ENCODE measurements at places on chromosomes 13 and 19. TPM values are rescaled to one million over a fixed set of nuclear protein-coding genes. Genes with fewer than 3 reads are reported as not detected.

- DNase-seq = no peak
Observed at GRCh38 chr19:58356766-58357480, 3.6 kb upstream of the A1BG start.

- DNase-seq = no peak
Observed at GRCh38 chr19:2495130-2495641, 19.3 kb downstream of the GADD45B start.

- no peak for DNase-seq
Observed at GRCh38 chr13:81116461-81117282, 775.7 kb upstream of the SPRY2 start.

- DNase-seq = no peak
Observed at GRCh38 chr13:25927363-25927762, 124.5 kb downstream of the SHISA2 start.

DNA sequence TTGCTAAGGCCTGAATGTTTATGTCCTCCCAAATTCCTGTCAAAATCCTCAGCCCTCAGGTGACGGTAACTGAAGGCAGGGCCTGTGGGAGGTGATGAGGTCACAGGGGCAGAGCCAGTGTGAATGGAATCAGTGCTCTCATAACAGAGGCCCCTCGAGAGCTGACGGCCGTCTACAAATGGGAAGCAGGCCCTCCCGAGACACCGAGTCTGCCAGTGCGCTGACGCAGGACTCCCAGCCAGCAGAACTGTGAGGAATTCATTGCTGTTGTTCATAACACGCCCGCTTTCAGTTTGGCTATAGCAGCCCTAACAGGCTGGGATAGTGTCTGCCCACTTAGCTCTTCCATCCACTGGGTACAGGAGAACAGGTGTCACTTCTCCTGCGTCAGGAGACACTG lies 41.2 kb downstream of the CARS2 start:
- DNase-seq = no peak

GRCh38 chr13:44676534-44676933 lies 100.4 kb upstream of the TSC22D1 start:
- DNase-seq = no peak

DNA sequence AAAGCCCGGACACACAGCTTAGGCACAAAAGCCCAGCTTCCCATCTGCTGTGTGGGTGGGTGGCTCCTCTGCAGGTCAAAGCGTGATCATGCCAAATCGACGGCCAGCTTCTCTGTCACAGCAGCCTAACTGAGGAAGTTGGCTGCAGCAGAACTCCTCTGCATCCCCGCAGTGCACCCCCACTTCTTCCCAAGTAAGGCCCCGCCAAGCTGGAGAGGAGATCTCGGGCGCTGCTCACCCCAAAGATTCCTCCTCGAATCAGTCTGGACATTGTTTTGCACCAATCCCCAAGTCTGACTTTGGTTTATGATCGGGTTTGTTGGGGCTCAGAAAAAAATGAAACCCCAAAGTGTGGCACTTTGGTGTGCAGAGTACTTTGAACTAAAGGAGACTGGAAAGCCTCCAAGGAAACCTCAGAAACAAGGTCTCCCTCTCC lies 19.7 kb upstream of the CPB2 start:
- no peak for DNase-seq

GRCh38 chr19:36771261-36772231 lies 1.1 kb downstream of the ZNF850 start:
- peak; percentile 68 for DNase-seq

SIGLEC12 gene
- not detected for total RNA-seq

DNA sequence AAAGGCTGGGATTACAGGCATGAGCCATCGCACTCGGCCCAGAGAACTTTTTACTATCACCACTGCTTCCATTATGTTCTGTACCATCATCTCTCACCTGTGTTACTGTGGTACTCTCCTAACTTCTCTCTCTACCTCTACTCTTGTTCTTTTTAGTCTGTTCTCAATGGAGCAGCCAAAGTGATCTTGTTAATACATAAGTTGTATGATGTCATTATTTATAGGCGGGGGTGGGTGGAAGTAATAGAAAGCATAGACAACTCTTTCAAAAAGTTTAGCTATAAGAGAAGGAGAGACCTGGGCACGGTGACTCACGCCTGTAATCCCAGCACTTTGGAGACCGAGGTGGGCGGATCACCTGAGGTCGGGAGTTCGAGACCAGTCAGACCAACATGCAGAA lies 3.0 kb downstream of the ZNF570 start:
- no peak for DNase-seq

NLRP5 gene
- total RNA-seq = not detected

C19orf73 gene
- 0.45 TPM for total RNA-seq

ATP11A gene
- total RNA-seq = 18.6 TPM

SOX1 gene
- total RNA-seq = not detected

- DNase-seq = no peak
Observed at GRCh38 chr13:59653916-59654315, 509.8 kb downstream of the DIAPH3 start.

DNA sequence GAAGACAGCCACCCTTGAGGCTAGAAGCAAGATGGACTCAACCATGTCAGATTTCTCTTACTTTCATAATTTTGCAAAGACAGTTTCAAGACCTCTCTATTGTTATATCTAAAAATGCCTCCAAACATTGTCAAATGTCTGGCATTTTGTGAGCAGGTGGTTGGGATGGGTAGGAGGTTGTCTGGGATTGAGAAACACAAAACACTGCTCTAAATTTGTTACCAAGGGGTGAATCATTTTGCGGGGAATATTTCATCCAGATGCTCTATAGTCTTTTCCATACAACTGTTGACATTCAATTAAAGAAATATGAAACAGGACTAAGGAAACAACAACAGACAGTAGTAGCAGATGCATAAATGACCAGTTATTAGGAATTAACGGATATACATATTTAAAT lies 208.2 kb downstream of the ITGBL1 start:
- no peak for DNase-seq

ZNF470 gene
- total RNA-seq = 3.8 TPM

FUT3 gene
- total RNA-seq = 3.1 TPM

- no peak for DNase-seq
Observed at GRCh38 chr13:73991884-73992283, 142.3 kb downstream of the KLF12 start.

DNA sequence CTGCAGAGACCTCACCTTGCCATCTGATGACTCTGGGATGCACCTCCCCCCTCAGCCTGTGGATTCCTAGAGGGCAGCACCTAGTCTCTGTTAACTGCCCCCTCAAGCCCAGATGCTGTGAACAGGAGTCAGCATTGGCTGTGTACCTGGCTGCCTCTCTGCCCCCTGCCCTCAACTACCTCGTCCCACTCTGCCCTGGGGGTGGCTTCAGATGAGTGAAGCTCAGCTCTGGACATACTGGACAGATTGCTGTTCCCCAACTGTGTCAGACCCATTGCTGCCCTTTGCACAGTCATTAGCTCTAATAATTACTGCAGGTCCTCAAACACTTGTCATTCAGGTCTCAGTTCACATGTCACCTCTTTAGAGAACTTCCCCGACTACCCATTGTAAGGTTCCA lies 182.1 kb upstream of the TSHZ3 start:
- DNase-seq = no peak

CBARP gene
- total RNA-seq = 0.87 TPM

- DNase-seq = no peak
Observed at GRCh38 chr19:23436944-23437343, 41.7 kb upstream of the ZNF91 start.

SPACA4 gene
- not detected for total RNA-seq

- no peak for DNase-seq
Observed at GRCh38 chr19:55490478-55491432, 2.5 kb downstream of the SSC5D start.

DNA sequence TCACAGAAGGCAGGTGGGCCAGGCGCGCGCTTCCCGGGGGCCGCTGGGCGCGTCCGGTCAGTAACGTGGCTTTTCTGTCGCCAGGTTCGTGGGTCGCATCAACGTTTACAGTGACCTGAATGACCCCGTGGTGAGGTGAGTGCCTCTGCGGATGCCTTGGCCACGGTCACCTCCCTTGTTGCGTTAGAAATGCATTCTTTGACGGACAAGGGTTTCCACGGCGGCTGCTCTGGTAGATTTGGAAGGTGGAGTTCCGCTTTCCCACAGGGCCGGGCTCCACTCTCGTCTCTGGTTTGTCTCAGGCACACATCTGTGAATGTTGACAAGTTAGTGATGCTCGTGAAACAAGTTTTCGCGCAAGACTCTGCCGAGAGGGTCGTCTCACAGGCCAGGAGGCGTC lies 130.0 kb downstream of the ATP11A start:
- DNase-seq = no peak

- DNase-seq = no peak
Observed at GRCh38 chr19:33726756-33727155, 69.9 kb upstream of the KCTD15 start.

DNA sequence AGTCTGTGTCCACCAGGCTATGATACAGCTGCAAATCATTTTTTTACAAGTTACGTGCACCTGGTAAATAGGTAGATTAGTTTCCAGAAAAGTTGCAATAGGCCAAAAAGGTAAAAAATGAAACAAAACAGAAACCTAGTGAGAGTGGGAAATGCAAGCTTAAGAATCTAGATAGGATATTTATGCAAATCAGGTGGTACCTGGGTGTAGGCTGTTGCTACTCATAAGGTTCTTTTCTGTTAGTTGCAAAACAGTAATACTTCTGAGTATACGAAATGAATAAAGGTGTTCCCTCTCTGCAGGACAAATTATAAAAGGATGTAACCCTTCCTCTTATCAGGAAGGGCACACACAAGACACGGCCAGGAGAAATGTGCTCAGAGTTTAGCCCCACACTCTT lies 97.9 kb downstream of the UGGT2 start:
- DNase-seq = no peak

PNMA8A gene
- 15.4 TPM for total RNA-seq

- peak; percentile 52 for DNase-seq
Observed at GRCh38 chr19:36060430-36060829, 5.7 kb downstream of the WDR62 start.

DNA sequence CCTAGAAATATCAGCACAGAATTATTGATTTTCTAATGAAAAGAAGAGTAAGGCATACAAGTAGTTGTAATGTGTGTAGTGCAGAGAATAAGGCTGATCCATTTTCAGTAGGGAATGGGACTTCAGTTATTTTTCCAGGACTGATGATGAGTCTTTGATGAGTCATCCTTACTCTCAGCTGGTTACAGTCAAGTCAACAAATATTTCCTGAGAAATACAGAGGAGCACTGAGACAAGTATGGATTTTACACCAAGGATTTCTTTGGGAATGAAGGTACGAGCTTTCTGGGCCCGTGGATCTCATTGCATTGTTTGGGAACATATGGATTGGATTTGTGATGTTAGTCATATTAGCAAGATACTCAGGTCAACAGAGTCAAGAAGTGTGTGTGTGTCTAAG lies 502.7 kb downstream of the FGF9 start:
- peak; percentile 72 for DNase-seq

DAPK3 gene
- total RNA-seq = 217 TPM

GRCh38 chr13:21676611-21677021 lies 5.7 kb downstream of the FGF9 start:
- DNase-seq = peak; percentile 60

DNA sequence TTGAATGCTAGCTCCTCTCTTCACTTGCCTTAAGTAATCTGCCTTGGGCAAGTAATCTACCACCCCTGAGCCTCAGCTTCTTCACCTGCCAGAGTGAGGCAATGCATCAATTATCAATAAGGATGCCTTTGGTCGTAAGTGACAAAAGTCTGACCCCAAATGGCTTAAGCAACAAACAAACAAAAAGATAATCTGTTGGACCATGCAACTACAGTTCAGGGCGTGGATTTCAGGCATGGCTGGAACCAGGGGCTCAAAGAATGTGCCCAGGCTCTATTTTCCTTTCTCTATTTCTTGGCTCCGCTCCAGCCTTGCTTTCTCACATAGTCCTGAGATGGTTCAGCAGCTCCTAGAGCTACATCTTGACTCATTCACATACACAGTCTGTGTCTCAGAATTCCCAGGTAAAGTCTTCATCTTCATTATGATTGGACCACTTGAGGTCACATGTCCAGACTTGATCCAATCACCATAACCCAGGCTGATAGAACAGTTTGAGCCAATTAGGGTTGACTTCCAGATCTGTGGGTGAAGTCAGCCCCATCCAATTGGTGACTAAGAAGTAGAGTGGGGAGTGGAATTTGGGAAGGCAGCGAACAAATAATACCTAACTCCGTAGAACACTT lies 29.6 kb downstream of the ACSBG2 start:
- peak; percentile 13 for DNase-seq

DNA sequence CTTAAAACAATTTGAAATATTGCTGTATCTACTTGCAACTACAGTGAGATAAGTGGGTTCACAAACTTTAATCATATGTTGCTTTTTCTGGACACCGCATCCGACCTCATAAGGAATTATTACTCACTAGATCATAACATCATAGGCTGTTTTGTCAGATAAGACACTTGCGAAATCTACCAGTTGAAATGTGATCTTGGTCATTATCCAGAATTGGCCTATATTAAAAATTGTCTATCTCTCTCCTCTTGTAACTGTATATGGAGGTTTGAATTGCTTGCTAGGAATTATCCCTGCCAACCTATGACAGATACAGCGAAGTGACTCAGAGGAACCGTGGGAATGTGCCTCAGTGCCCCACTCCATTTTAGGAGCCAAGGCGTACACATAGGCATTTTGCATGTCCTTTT lies 117.0 kb upstream of the POSTN start:
- DNase-seq = no peak

C19orf38 gene
- total RNA-seq = not detected

TMEM145 gene
- total RNA-seq = not detected

DNA sequence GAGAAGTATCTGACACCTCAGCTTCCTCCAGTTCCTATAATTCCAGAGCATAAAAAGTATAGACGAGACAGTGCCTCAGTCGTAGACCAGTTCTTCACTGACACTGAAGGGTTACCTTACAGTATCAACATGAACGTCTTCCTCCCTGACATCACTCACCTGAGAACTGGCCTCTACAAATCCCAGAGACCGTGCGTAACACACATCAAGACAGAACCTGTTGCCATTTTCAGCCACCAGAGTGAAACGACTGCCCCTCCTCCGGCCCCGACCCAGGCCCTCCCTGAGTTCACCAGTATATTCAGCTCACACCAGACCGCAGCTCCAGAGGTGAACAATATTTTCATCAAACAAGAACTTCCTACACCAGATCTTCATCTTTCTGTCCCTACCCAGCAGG lies 3.1 kb downstream of the KLF5 start:
- no peak for DNase-seq

GRCh38 chr19:53576941-53577653 lies 39.2 kb downstream of the ZNF331 start:
- no peak for DNase-seq

DNA sequence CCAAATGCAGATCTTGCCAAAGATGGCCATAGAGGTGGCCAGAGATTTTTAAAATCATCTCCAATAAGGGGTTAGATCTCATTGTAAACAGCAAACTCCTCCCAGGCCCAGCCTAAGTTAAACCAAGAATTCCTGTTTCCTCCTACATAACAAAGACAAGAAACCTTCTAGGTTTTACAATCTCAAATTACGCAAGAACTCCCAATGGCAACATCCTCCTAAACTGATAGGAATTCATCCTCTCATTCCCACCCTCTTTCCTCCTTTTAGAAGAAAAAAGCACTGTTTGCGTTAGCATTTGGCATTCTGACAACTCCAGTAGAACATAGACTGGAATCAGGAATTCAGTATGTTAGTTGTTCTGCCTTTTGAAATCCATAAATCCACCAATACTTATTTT lies 14.6 kb downstream of the PROSER1 start:
- no peak for DNase-seq

GRCh38 chr19:13880059-13881043 lies 3.4 kb downstream of the NANOS3 start:
- DNase-seq = peak; percentile 88

- no peak for DNase-seq
Observed at GRCh38 chr13:103945836-103946235, 879.6 kb upstream of the SLC10A2 start.

NLRP12 gene
- total RNA-seq = 0.05 TPM

GRCh38 chr13:44306371-44307192 lies 67.0 kb upstream of the SERP2 start:
- peak; percentile 98 for DNase-seq
